ENCODE measurements at places on chromosomes 5 and 9.

DNA sequence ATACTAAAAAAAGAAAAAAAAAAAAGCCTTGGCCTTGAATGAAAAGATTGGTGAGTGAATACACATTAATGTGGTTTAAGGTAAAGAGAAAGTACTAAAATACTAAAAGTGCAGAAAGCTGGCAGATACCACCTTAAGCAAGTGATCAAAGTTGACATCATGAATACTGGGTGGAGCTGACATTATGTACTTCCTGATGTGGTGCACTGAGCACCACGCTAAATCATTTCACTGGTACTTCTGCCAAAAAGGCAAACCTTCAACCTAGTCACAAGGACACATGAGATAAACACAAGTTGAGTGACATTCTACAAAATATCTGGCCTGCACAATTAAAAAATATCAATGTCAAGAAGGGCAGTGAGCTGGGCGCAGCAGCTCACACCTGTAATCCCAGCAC is 33.8 kb upstream of the PANK3 start:
- no peak for DNase-seq

DNA sequence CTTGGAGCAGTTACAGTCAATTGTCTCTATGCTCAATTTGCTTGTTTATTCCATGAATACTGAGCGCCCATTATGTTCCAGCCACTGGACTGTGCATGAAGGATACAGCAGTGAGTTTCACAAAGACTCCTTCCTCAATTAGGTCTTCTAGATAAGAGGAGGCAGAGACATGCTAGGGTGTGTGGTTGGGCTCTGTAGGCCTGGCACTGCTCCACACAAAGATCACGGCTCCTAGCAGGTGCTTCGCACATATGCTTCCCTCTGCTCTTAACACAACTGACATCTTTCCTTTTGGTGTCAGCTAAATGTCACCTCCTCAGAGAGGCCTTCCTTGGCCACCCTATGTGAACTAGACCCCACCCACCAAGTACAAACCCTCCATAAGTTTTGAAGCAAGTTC is 10.9 kb downstream of the IL12B start:
- no peak for DNase-seq

DNA sequence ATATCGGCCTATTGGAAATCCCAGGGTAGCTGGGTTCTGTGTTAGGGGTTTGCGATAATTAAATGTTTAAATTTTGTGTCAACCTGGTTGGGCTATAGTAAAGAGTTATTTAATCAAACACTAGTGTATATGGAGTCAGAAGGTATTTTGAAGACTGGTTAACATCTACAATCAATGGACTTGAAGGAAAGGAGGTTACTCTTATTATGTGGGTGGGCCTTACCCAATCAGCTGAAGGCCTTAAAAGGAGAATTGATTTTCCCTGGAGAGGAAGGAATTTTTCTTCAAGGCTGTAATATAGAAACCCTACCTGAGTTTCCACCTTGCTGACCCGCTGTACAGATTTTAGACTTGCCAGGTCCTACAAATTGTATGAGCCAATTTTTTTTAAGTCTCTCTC is 411.4 kb downstream of the IRX1 start:
- DNase-seq: no peak

DNA sequence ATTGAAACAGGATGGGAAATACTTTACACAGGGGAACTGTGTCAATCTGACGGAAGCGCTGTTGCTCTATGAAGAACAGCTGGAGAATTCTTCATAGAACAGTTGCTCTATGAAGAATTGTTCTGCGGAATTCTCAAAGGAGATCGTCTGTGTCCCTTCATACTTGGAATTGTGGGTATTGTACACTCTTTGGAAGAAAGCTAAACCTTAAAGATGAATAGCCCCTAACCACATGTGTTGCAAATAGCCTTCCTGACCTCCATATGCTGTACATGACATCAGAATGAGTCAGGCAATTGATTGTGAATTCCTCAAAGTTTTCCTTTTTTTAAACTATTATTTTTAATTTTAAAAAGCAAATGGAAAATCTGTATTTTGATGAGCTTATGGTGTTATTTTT is 15.6 kb downstream of the NIM1K start:
- DNase-seq: no peak

- no peak for DNase-seq
Observed at GRCh38 chr9:106479679-106480078, 383.3 kb upstream of the ZNF462 start.

DNA sequence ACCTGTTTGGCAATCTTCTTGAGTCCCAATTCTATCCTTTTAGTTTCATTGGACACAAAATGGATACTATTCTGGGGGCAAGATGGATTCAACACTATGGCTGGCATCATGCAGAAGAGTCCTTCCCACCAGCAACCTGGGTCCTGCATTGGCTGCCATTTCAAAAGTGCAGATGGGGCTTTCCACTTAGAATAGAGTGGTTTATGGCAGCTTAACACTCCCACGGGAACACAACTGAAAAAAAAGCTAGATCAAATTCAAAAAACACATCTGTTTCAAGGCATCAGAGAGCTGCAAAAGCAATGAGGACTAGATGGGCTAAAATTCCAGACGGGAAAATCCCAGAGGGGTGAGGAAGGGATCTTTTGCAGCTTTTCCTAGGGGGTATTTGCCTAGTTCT is 11.2 kb upstream of the HMHB1 start:
- no peak for DNase-seq

GRCh38 chr5:161966564-161966963 is 101.0 kb upstream of the GABRG2 start:
- DNase-seq: no peak

DNA sequence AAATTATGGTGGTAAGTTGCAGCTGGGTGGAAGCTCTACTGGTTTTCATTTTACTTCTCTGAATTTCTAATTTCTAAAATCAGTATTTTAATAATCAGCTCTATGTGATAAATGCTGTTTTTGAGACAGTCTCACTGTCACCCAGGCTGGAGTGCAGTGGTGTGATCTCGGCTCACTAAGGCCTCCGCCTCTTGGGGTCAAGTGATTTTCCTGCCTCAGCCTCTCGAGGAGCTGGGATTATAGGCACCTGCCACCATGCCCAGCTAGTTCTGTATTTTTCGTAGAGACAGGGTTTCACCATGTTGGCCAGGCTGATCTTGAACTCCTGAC is 1.5 kb upstream of the RALGDS start:
- DNase-seq: no peak
